ENCODE measurements at places on chromosomes 7 and 10.

- DNase-seq: no peak
These were observed 289.7 kb downstream of the FRMD4A start for GRCh38 chr10:14040787-14041631.

DNA sequence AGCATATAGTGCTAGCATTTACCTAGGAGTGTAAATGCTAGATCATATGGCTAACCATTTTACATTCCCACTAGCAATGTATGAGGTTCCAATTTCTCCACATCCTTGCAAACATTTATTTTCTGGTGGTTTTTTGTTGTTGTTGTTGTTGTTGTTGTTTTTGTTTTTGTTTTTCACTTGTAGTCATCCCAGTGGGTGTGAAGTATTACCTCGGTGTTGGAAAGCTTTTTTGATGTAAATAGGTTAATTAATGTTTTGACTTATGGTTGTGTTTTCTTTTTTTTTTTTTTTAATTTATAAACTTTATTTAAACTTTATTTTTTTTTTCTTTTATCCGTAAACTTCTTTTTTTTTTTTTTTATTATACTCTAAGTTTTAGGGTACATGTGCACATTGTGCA is 15.3 kb upstream of the TSGA13 start:
- no peak for DNase-seq

GRCh38 chr7:151249732-151250072 is 1.2 kb upstream of the SMARCD3 start:
- no peak for DNase-seq

GRCh38 chr7:94357076-94357475 is 37.6 kb upstream of the COL1A2 start:
- DNase-seq: no peak

- no peak for DNase-seq
These were observed 147.0 kb upstream of the CELF2 start for GRCh38 chr10:10870523-10871241.

All from stimulated activated CD4-positive, alpha-beta T cell treated with anti-CD3 and anti-CD28 coated beads, Interleukin-1b, Interleukin-23, amount 100 ng/mL, for 1 hour (primary cell).